ENCODE measurements at places on chromosomes 1 and 21.

GRCh38 chr1:5917591-5918274 lies 74.5 kb downstream of the NPHP4 start:
- no peak for DNase-seq

DNA sequence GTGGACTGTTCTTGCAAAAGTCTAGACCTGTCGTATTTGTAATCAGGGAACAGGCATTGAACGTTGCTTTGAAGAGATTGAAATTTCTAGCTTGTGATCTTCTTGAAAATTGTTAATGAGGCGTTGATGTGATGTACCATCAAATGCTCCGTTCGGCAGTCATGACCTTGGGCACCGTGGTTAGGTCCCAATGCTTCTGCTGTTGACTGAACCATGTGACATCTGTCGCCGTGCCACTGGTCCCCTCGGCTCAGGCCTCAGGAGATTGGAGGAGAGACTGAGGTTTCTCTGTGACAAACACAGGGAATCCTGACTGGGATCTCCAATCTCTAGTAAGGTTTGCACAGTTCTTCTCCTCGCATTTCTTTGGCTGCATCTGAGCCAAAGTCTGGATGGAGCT lies 18.1 kb upstream of the KCNAB2 start:
- DNase-seq, result no peak

DNA sequence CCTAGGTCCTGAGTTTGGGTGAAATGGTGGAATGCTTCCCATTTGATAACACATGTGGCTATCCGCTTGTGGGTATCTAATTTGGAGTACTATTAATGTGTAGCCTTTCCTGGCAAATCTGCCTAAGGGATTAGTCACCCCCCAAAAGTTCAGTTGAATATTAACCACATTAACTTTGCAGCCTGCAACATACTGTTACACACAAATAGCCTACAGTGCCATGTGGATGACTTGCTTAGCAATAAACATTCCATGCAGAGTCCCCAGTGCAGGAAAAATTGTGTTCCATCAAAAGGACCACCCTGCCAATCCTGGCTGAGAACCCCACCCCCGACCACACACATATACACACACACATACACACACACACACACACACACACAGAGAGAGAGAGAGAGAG lies 303.3 kb upstream of the ESRRG start:
- DNase-seq, result no peak

GRCh38 chr1:208090388-208091301 lies 153.5 kb downstream of the PLXNA2 start:
- DNase-seq, result no peak

DNA sequence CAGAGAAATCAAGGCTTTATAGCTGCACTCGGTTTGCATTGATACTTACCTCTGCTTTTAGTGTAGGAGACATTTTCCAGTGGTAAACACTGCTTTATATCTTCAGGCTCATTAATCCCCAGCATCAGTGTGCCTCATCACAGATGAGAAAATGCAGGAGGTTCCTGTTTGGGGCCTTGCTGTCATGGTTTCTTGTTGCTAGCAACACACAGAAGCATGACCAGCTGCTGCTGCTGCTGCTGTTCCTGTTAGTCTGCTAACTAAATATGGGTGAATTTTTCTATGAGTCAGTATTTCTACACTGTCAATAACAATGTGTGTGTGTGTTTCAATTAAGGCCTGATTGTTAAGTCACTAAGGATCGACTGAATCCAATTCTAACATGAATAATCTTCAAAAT lies 85.8 kb upstream of the RGS1 start:
- no peak for DNase-seq

DNA sequence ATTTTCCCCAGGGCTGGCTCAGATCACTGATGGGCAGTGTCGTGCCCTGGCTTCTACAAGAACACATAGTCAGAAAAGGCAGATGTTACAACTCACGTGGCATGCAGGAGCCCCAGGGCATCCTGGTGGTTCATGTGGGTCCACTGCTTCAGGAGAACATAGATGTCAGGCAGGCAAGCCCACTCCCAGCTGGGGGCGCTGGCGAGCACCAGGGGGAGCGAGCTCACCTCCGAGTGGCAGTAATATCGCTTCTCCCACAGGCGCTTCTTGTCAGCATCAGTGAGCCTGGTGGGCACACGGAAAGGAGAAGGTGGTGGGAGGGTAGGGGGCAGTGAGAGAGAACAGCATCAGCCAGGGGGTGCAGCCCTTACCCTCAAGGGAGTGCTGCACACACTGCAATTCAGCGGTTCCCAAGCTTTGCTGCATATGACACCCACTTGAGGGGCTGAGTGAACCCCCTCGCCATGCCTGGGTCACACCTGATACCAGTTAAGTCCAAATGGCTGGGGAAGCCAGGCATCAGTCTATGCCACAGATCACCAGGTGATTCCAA lies 34.3 kb upstream of the PPP1R15B start:
- no peak for DNase-seq

All from stimulated activated CD8-positive, alpha-beta memory T cell treated with anti-CD3 and anti-CD28 coated beads, Interleukin-4, amount 100 ng/mL, for 1 hour (primary cell).